ENCODE measurements at places on chromosomes 13 and 19.

GRCh38 chr19:42292963-42293362 is 9.0 kb upstream of the PRR19 start:
- DNase-seq: no peak

- no peak for DNase-seq
Measured at GRCh38 chr19:50481351-50482149, 4.9 kb upstream of the GARIN5A start.

- no peak for DNase-seq
Measured at GRCh38 chr19:49338691-49339300, 3.6 kb downstream of the CD37 start.

GRCh38 chr19:11284515-11284914 is 11.4 kb upstream of the TSPAN16 start:
- DNase-seq: no peak

GRCh38 chr19:16160943-16161560 is 12.3 kb downstream of the CIB3 start:
- DNase-seq: peak; percentile 55

DNA sequence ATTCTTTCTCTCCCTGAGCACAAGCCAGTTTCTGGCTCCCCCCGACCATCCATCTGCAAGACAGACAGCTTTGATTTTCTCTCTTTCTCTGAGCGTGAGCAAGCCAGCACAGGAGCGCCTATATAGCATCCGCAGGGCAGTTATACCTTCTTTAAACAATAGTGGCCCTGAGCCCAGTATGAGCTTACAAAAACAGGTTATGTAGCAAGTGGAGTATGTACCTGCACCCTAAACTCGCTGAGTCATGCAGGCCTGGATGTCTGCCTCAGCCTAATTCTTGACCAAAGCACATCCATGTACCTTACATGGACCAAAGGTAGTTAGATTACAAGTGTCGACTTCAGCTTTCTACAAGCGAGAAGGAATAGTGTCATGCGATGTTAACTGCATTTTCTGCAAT is 61.7 kb downstream of the RAP2A start:
- no peak for DNase-seq

DNA sequence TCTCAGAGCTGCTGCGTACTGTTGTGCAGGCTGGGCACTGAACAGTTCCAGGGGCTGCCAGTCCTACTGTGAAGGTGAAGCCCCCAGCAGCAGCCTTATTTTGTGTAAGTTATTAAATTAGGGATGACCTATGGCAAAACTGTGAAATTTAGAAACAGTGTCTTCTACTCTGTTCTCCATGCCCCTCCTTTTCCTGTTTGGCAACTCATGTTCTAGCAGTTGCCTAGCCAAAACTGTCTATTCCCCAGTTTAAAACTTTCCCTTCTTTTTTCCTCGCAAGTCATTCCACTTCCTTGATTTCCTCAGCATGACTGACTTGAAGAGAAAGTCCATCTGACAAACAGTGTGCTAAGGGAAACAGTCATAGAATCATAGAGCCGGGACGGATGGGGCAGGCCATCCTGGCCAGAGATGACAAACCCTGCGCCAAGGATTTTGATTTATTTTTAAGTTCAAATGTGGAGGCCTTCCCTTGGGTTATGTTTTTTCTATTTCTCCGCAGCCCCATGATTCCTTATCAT is 78.1 kb upstream of the OLFM4 start:
- DNase-seq: peak; percentile 24

GRCh38 chr19:17006579-17006978 is 20.0 kb downstream of the CPAMD8 start:
- DNase-seq: no peak

DNA sequence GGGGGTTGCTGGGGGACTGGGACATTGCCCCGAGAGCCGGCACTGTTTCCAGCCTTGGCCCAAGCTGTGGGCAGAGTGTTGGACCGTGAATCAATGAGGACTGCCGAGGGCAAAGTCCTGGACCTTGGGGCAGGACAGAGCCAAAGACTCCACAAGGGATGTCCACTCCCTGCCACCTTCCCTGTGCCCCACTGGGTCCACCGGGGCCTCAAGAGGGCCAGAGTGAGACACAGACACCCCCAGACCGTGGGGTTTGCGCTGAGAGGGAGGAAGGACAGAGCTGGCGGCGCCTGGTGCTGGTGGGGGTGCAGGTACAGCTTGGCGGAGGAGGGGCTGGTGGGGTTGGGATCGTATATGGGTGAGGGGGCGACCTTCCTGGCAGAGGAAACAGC is 11.8 kb downstream of the MAST3 start:
- DNase-seq: no peak

GRCh38 chr13:32206097-32206740 is 108.9 kb downstream of the ZAR1L start:
- no peak for DNase-seq

Measured in inflammatory macrophage treated with lipopolysaccharide for 4 hours (primary cell).